Aorta (tissue), 5 donors: ENCODE measurements at places on chromosomes 7 and 10. TPM values are rescaled to one million over a fixed set of nuclear protein-coding genes. Genes with fewer than 3 reads are reported as not detected.

VSIR gene
- 123 TPM for total RNA-seq

DNA sequence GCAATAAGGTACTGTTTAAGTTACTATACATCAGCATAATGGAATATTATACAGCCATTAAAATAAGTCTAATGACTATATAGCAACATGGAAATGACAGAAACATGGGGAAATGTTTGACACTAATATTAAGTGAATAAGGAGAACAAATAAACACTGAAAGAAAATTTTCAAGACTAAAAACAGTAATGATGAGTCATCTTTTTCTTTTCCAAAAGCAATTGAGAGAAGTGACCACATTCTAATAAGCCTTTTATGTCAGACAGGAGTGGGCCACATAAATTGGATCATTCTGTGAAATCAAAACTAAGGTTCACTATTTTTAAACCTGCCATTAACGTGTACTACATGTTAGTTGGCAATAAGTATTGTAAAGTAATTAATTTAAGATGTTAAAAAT lies 187.5 kb downstream of the AHR start:
- no peak for DNase-seq

GRCh38 chr10:106175760-106176377 lies 988.6 kb downstream of the SORCS1 start:
- DNase-seq, result no peak

GRCh38 chr10:14001298-14002040 lies 329.3 kb downstream of the FRMD4A start:
- DNase-seq, result no peak

DNA sequence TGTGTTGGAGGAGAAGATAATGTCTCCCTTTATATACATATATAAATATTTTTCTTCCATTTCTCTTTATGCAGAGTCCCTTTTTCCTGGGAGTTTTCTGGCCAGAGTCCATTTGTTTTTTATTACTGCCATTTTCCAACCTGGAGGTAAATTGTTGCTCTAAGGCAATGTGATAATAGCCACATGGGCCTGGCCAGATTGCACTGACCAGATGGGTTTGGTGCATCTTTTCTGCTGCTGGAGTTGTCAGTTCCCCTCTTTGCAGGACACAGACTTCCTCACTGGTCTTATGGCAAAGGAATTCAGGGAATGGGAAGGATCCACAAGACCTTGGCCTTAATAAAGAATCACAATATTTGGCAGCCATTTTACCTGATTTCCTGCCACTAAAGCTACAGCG lies 254.9 kb downstream of the SORCS3 start:
- no peak for DNase-seq
